Activated naive CD4-positive, alpha-beta T cell (primary cell): ENCODE measurements at places on chromosomes 3 and 15.

DNA sequence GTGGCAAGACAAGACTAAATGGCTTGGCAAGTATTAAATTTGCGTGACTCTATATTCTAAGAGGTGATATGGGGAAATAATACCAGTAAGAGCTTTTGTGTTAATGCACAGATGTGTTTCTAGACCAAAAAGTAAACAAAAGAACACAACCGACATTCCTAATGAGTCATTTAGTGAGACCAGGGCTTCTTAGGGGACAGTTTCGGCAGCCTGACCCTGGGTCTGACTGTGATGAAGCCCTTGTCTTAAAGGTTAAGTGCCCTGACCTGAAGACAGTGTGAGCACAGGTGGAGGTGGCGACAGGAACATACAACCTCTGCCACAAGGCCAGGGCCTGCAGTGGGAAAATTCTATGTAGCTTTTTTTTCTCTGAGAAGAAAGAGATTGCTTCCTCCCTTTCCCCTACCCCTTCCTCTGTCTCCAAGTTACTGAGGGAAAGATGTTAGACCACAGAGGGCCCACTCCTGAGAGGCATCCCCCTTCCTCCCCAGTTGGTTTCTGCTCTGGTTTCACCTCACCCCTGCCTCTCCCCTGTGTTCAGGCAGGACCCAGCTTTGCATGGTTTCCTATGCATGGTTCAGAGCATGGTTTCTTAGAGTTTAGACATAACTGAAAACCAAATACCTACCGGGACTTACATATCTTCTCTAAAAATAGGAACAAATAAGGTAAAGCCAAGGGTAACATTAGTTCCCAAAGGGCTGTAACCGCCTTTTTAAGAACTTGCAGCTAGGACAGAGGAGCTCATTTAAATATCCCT, 24.8 kb upstream of the CMTM7 start:
- DNase-seq = no peak

GRCh38 chr3:11717768-11718636, 74.3 kb upstream of the VGLL4 start:
- DNase-seq = no peak

GRCh38 chr3:129501630-129502029, 26.8 kb upstream of the RHO start:
- no peak for DNase-seq

GRCh38 chr15:87167706-87168105, 1088.0 kb downstream of the AGBL1 start:
- DNase-seq = no peak

GRCh38 chr3:126836220-126836860, 132.3 kb downstream of the CHCHD6 start:
- DNase-seq = no peak

GRCh38 chr3:165459111-165459510, 262.9 kb upstream of the SLITRK3 start:
- no peak for DNase-seq

DNA sequence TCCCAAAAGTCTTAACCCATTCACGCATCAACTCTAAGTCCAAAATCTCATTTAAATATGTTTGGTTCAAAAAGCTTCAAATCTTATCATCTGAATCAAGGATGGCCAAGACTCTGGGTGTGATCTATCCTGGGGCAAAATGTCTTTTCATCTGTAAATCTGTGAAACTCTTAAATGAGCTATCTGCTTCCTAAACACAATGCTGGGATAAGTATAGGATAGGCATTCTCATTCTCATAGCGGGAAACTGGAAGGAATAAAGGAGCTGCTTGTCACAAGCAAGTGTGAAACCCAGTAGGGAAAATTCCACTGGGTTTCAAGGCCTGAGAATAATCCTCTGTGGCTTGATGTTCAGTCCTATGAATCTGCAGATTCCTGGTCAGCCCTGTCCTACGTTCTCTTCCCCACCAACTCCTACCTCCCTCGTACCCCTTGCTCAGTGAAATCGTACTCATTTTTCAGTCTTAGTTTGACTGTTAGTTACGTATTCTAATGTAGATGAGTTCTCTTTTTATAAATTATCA, 156.7 kb downstream of the EPHA3 start:
- no peak for DNase-seq

- no peak for DNase-seq
These were observed 24.7 kb downstream of the ARHGAP31 start for GRCh38 chr3:119318876-119319275.

DNA sequence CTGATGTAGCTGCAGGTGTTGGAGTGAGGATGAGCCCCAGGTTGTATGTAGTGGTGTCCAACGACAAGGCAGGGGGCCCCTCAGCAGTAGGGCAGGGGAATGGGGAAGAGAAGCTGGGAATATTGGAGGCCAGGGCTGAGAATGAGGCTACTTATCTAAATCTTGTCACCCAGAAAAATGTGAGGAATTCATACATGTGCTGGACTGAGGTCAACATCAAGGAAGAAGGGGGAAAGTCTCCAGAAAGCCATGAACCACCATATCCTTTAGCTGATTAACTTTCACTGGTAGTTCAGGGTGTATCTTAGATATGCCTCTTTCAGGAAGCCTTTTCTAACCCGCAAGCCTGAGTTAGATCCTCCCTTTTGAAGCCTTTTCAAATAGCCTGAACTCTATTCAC, 22.6 kb upstream of the FSTL1 start:
- no peak for DNase-seq

DNA sequence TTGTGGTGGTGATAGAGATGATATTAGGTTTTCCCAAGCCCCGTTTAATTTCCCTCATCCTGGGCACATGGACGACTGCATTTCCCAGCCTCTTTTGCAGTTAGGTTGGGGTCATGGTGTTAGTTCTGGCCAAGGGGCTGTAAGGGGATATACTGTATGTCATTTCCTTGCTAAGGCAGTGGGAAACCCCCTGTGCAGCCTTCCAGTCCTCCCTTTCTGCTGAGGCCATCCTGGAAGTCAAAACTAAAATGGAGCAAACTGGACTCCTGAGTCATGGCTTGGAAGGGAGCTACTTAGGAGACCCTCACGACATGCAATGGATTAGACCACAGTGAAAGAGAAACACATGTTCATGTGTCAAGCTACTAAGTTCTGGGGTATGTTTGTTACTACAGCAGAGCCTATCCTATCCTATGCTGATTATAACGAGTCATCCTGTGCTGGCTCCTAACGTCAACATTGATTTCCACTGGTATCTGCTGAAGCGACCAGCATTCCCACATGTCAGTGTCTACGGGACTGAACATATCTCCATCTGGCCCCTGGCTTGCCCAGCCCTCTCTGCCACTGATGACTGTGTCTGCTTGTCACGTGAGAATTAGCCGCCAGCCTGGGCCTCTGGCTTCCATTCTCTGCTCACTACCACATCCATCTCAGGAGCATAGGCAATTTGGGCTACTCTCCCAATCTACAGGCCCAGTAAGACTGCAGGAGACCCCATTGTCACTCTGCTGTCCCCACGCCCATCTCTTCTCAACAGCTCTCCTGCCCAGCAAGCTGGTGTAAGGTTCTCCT, 85.6 kb upstream of the MEF2A start:
- DNase-seq = no peak

DNA sequence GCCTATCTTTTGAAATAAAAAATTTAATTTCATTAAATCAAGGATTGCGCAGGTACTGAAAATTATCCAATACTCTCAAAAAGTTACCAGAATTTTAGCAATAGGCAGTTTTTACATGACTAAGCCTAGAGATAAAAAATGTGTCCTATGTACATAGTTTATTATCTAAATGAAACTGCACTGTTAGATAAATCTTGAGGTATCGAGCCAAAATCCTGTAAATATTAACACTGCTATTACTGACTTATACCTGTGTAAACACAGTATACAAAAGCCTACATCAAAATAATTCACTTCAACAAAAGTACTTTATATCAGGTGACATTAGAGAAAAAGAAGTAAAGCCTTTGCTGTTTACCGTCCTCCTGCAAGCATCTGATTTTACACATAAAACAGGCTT, 60.7 kb downstream of the TASOR start:
- DNase-seq = no peak

DNA sequence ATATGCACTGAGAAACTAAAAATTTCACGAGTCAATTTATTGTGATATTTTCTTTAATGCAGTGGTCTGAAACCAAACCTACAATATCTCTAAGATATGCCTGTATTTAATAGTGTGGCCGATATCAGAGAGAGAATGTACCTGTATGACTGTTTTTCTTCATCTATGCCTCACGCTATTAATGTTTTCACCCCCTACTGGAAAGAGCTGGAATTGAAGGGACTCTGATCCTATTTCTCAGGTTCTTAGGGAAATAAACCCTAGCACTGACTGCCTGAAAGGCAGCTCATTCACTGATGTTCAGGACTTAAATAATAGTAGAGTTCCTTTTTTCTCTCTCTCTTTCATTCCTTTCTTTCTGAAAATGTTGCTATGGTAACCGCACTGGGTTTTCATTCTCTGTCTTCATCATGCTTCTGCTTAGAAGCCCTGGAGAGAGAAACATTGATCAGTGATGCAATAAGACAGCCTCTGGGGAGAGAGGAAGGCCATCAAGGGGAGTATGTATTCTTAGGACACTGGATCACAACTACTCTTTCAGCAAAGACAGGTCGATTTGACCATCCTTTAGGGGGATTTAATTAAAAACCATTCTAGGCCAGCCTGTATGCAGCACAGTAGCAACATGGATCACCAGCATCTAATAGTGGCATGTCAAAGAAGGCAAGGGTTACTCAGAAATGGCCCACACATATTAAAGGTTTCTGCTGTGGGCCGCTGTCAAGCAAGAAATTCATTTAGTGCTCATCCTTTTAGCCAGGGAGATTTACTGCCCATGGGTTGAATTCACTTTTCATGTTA, 1135.7 kb downstream of the IGSF11 start:
- no peak for DNase-seq

GRCh38 chr15:38849046-38849445, 284.4 kb upstream of the RASGRP1 start:
- DNase-seq = no peak

DNA sequence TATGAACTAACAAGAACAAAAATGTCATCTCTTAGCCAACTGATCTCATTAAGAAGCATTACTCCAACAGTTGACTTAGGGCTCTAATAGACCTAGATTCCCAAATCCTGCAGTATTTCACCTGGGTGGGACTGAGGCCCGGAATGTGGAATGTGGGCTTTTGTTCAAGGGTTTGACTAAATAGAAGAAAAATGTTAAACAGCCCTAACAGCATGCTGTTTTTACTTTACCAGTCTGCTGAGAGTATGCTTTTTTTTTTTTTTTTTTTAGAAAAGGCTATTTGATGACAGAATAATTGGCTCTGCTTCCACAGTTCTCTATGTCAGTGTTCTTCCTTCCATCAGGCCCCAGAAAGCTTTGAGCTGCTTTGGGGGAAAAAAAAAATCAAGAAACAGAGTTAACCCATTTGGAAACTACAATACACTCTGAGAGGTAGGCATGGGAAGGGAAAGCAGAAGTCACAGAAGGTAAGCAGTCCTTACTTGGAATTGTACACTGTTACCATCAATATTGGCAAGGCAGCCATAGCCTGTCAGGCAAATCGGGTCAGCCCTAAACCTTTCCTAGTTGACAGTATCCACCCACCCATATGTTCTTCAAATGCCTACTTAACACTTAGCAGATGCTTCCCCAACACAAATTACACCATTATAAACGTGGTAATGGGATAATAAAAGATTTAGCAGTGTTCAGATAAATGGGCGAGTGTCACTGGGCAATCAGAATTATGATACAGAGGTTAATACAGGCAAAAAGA, 224.2 kb downstream of the CNTN3 start:
- no peak for DNase-seq

DNA sequence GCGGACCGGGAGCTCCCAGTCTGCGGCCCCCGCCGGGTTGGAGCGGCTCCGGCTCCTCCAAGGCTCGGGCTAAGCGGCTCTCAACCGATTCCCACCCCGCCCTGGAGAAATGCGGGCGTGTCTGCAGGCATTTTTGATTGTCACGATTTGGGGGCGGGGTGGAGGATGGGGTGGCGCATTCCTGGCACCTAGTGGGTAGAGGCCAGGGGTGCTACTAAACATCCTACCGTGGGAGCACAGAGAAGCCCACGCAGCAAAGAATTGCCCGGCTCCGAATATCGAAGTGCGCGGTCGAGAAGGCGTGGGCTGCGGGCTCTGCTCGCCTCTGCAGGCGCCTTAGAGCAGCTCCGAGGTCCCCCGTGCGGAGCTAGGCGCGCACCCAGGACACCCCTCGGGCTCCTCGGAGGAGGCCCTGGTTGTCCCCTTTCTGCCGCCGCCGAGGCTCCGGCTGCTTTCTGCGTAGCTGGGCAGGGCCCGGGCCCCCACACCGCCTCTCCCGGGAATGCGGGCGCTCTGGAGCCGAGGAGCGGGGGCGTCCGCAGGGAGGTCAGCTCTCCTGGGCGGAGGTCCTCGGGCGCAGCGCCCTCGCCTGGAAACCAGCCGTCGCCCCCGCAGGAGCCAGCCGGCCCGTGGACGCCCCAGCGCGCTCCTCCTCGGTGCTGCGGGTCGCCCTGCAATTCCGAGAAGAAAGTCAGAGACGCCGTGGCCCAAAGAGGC, 16.5 kb upstream of the LAMP3 start:
- DNase-seq = peak; percentile 36

- DNase-seq = no peak
These were observed 91.1 kb upstream of the KLF13 start for GRCh38 chr15:31235311-31236183.

GRCh38 chr3:193938613-193939012, 197.3 kb upstream of the HES1 start:
- DNase-seq = no peak

DNA sequence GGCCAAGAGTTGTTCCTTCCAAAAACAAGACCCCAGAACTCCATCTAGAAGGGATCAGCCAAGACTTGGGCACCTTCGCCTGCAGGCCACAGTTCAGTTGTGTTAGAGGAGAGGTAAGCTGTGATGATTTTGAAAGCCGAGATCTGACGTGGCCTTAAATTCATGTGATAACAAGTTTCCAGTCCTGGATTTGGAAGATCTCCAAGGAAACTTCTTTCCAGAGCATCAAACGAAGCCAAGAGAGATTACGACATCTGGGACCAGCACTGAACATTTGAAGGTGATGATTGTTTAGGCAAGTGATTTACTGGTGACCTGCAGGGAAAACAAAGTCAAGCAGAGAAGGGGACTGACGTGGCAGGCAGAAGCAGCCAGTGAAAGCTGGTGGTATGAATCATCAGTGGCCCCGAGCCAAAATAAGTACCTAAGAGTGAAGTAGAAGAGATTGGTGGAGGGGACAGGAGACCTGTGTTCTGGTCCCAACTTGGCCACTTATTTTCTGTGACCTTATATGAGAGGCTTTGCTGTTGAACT, 339.0 kb upstream of the PROK2 start:
- no peak for DNase-seq

DNA sequence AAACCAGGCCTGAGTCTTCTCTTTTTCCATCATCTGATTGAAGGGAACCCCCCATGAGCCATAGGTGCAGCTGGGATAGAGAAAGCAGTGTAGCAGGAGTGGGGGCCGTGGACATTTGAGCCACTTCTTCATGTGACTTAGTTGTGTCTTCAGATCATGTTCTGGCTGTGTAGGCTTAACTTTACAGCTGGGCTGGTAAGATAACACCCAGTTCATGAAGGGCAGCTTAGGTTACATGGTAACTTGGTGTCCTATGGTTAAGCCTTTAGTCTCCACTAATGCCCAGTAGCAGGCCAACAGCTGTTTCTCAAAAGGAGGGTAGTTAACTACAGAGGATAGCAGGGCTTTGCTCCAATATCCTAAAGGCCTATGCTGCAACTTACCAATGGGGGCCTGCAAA, 11.4 kb upstream of the SNRPN start:
- DNase-seq = no peak

GRCh38 chr3:178385280-178385952, 150.8 kb upstream of the KCNMB2 start:
- DNase-seq = no peak

- no peak for DNase-seq
These were observed 356.2 kb downstream of the CNTN4 start for GRCh38 chr3:2454865-2455264.

- no peak for DNase-seq
These were observed 13.0 kb upstream of the DNAJC13 start for GRCh38 chr3:132404276-132404675.

- no peak for DNase-seq
These were observed 3.6 kb downstream of the CTNNB1 start for GRCh38 chr3:41202834-41203345.
